ENCODE measurements at places on chromosomes 1 and 21.

DNA sequence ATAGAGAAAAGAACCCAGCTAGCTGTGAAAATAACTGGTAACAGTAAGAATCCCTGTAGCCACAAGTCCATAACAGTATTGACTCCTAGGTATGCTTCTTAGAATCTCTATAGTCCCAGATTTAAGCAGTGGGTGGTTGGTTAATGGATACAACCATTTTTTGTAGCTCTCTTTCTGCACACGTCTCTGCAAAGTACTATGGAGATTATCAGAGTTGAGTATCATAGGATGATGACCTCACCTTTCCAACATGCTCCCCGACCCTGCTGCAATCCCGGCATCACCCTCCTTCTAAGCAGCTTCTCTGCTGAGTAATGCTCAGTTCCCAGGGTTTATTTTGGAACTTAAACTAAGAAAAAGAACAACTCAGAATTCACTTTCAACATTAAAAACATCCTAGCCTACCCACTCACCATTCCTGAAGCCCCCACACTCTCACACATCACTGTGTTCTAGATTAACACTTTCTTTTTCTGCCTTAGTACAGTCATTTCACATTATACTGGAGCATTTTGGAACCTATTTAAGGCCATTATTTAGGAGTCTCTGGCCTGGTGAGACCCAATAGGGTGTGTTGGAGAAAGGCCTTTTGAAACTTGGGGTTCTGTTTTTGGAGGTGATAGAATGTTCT, 2.7 kb downstream of the MLLT11 start:
- no peak for DNase-seq

DNA sequence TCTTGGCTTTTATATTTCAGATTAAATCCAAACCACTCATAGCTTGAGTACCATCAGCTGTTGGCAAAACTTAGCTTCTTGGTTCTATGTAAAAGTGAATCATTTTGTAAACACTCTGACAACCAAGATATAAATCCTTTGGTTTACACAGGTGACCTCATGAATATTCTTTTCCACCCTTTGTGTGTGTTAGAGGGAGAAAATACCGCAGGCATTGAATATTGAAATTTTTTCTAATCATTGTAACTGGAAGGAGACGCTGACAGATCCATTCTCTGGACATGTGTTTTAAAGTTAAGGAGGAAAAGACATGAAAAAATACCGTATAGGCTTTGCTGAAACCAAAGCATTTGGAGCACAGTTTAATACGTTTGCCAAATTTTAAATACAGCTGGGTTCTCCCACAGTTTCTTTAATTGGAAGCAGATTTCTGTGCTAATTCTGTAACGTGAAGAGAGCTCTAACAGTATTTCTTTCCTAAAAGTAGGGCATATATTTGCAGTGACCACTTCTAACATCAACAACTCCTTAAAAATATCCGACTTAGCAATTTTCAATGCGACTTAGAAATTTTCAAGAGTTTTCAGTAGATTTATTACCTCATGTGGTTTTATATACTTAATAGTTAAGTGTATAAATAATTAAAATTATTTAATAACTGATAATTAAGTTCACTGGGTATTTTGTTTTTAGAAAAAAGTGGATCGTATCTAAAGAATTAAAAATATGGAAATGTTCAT, 388.2 kb downstream of the USP25 start:
- no peak for DNase-seq

DNA sequence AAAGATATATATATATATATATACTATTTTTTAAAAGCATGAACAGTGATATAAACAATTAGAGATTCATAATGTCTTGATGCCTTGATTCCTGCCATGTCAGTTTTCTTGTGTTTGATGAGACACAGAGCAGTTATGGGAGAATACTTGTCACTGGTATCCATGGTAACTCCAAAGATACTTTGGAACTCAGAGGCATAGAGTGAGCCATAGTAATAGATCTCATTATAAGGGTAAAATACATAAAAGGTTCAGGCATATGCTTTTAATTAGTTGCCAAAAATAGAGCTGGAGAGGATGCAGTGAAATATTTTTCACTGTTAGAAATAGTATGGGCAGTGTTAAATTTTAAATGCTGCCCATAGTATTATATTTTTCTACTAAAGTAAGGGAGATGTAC, 134.1 kb downstream of the SYT14 start:
- DNase-seq = no peak

DNA sequence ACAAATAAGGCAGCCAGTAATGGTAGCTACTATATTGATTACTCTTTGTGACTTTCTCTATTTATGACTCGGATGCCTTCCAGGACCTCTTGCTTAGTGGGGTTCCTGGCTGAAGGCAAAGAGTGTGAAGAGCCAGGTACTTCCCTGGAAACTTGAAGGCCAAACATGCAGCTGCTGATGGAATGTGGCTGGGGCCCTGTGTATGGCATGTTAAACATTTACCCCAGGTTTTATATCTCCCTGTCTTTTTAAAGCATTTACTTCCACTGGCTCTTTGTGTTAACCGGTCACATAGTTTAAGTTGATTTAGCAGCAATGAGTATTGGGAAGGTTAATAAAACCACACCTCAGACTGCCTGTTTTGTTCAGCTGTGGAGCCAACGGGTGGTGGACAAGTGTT, 45.7 kb upstream of the PAXBP1 start:
- DNase-seq = no peak

DNA sequence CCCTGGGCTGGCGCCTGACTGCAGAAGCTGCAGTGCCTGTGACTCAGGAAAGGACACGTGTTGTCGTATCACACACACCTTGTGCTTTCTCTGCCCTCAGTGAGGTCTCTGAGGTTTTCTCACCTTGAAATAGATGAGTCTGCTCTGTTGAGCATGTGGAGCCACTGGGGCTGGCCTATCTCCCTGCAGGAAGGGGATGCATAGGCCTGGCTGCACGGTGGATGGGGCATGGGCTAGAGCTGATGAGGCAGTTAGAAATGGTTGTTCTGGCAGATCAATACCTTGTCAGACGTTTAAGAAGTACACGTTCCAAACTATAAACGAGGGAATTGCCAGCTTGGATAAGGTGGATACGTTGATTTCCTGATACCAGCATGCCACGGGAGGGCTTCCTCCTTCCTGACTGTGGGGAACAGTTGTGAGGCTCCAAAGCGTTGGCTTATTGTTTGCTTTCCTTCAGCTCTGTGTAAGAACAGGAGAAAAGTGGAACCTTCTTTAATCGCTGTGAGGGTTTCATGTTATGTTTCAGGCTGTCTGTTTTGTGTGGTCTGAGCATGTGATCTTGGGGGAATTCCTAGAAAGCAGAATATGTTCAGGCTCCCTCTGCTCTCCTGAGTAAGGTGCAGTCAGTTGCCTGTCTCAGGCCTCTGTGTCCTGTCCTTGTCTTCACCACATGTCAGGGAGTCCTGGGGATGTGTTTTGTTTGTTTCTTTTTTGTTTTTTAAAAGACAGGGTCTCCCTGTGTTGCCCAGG, 44.8 kb downstream of the PCNT start:
- DNase-seq = no peak

DNA sequence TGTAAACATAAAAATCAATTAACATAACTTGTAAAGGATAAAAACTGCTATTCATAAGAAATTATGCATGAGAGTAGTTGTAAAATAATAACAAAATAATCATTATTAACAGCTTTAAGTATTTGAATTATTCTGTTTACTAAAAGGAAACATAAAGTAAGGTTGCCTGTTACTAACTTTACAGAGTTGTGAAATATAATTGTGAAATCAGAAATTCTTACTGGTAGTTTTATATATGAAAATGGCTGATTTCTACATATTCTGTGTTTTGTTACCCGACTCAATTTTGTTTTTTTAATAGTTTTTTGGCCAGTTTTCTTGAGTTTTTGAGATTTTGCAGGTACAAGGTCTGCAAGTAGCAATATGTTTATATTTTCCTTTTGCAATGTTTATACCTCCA, 27.8 kb downstream of the FNBP1L start:
- DNase-seq = no peak

- DNase-seq = no peak
These were observed 258.4 kb downstream of the HLX start for GRCh38 chr1:221137666-221138065.

DNA sequence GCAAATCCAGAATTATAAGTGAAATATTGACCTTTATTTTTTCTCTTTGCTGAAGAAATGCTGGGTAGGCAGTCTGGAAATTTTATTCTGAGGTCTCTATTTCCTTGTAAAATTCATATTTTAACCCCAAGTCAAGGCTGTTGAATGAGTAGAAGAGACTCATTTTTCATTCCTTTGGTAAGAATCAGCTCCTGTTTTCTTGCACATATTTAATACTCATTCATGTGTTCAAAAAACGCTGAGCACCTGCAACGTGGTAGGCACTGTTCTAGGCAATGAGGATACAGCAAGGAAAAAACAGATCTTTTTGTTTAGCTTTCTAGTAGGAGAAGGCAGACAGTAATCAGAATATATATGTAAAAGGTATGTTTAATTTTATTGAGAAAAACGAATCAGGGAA, 1.5 kb downstream of the PRKAA2 start:
- no peak for DNase-seq

DNA sequence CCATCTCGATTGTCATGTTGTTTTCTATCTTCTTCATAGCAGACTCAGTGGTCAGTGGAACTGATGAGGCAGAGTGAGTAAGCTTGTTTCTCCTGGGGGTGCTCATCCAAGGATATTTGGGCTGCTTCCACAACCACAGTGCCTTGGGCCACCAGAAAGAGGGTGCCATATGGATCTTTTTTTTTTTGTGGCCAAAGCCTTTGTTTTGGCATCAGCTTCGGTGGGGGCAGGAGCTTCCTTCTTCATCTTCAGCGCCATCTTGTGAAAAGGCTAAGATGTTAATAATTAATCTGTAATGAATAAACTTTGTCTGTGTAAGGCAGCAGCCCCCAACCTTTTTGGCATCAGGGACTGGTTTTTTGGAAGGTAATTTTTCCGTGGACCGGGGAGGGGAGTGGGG, 6.6 kb upstream of the PLPP3 start:
- DNase-seq = no peak

DNA sequence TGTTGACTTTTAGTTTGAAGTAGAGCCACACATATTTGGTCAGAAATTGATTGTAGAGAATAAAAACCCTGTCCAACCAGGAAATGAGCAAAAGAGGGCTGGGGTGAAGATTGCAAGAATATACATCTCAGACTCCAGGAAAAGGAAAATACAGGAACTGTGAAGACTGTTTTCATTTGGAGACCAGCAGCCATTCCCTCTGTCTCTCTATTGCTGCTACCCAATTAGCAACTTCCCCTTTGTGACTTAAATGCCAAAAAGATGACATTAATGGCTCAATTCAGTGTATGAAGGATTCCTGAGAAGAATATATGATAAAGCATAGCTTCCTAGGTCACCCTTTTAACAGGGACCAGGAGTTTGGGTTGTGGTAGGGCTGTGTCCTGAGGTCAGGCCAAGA, 31.6 kb upstream of the CEP350 start:
- DNase-seq = no peak

DNA sequence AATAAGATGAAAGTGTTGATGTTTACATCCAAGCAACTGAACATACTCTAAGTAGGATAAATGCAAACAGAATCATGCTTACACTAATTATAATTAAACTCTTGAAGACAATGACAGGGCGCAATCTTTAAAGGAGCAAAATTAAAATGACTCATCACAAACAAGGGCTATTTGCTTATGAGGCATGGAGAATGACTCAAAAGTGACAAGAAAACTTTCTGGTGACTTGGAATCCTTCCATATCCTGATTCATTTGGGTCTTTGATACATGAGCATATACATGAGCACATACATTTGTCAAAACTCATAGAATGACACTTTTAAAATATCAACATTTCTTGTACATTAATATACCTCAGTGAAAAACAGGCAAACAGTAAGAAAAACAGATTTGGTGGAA, 1632.3 kb downstream of the KCNT2 start:
- no peak for DNase-seq

DNA sequence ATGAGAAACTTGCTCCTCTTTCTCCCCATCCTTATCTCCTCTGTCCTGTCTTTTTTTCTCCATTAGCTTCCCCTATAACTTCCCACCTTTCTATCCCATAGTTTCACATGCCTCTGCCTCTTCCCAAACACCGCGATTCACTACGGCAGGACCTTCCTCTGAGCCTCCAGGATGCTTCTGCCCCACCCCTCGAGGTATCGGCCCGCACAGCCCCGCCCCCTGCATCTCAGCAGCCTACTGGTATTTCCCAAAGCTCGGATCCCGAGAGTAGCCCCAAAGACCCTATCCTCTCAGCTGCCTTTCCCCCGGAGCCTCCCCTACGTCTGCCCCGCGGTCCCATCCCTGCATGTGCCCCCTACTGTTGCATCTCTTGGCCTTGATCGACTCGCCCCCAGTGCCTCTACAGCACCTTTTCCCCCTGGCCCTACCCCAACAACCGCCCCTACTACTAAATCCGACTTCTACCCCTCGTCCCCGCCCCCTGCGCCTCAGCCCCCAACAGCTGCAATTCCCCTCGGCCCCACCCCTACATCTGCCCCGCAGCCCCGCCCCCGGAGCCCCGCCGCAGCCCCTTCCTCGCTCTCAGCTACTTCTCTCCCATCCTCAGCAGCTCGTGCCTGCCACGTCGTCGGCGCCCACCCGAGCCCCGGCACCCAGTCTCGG, 512 bp downstream of the PIAS3 start:
- no peak for DNase-seq

- no peak for DNase-seq
These were observed 44.7 kb upstream of the DISC1 start for GRCh38 chr1:231581859-231582258.

GRCh38 chr1:103144681-103145080, 36.4 kb upstream of the COL11A1 start:
- no peak for DNase-seq

DNA sequence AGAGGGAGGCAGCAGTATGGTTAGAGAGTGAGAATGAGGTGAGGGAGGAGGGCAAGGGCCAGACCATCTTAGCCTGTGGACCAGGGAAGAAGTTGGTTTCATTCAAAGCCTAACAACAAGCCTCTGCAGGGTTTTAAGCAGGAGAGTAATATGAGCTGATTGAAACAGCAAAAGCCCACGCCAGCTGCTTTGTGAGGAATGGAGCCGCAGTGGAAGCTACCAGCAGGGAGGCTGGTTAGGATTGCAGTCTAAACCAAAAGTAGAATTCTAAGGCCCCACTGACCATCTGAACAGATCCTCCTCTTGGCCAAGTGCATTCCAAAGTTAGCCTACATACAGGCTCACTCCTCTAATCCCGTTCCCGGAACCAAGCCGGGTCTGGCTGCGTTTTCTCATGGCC, 44.8 kb downstream of the OLFML3 start:
- DNase-seq = no peak

- DNase-seq = no peak
These were observed 9.9 kb upstream of the COG2 start for GRCh38 chr1:230632273-230632873.

GRCh38 chr1:230220478-230220877, 153.4 kb downstream of the GALNT2 start:
- no peak for DNase-seq

- no peak for DNase-seq
These were observed 364.7 kb downstream of the SMYD3 start for GRCh38 chr1:246142320-246142893.

DNA sequence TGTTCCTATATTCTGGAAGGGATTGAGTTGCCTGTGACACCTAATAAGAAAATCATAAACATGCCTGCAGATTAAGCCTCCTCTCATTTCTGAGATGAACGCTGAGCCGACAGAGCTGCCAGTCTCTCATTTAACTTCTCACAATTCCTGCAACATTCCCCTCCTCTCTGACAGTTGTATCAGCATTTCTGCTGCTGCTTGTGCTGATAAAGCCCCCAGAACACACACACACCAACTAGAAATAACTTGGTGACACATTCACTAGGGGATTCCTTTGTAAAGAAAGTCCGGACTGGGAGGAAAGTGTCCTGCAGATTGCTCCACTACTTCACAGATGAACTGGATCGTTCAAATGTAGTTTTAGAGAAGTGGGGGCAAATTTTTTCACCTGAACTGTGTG, 437.3 kb downstream of the PLA2G4A start:
- DNase-seq = no peak

GRCh38 chr21:34630536-34631143, 15.7 kb upstream of the RCAN1 start:
- no peak for DNase-seq

Data from activated naive CD4-positive, alpha-beta T cell (primary cell).